ENCODE measurements at places on chromosomes 12 and 14. TPM values are rescaled to one million over a fixed set of nuclear protein-coding genes. Genes with fewer than 3 reads are reported as not detected.

HPD gene
- 0.12 TPM for total RNA-seq

TPH2 gene
- total RNA-seq: not detected

CPNE6 gene
- not detected for total RNA-seq

FAM181A gene
- total RNA-seq: not detected

RNASE7 gene
- total RNA-seq: not detected

GRCh38 chr14:75769047-75769685, 108.1 kb downstream of the TTLL5 start:
- no peak for DNase-seq

GRCh38 chr14:93212432-93212831, 5.4 kb downstream of the UBR7 start:
- no peak for DNase-seq

- no peak for DNase-seq
These were observed 478.9 kb downstream of the BCAT1 start for GRCh38 chr12:24470050-24470449.

DNA sequence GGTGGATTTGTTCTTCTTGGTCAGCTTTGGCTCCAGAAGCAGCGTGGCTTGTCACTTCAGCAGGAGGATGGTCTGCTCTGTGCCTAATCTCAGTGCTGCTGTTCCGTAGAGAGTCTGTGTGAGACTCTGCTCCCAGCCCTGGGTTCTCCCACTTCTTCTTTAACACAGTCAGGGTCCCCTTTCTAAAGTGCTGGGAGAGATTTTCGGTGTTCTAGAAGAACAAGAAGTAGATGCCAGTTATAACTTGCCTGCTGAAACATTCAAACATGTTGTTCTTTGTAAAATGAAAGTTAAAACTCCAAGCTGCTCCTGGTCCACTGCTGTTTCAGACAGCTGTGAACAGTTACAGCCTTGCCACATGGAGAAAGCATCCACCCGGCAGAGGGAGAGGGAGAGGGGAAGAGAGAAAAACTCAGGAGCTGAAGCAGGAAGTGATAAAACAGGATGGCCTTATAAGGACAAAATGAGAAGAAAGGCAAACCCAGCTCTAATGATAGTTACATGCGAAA, 55.2 kb upstream of the CERS5 start:
- peak; percentile 89 for DNase-seq

DNA sequence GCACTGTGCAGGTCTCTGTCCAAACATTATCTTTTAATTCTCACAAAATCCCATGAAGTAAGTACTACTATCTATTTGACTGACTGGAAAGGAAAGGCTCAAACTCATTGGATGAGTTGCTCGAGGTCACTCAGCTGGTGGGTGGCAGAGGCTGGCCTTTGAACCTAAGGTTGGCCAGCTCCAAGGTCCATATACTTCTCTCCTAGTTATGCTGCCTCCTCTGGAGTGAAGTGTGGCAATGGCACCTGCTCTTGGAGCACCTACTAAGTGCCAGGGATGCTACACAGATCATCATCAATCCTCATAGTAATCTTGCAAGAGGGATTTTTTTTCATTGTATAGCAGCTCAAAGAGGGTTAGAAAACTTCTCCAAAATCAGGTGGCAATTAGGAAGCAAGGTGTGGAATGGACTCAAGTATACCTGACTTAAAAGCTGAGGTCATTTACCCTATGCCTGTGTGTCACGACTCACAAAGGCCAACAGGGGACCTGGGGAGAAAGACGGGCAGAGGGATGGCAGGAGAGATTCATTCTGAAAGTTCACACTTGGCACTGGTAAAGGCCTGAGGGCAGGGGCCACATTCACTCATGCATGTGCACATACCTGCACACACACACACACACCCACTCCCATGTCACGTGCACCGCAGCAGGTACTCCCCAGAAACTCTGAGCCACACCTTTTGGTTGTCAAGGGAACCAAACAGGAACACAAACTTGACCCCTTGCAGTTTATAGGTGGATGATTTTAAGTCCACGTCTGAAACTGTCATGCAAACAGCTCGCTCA, 146.4 kb downstream of the FOXN3 start:
- DNase-seq: no peak

GRCh38 chr14:79437951-79438350, 773.4 kb downstream of the DIO2 start:
- DNase-seq: no peak

- peak; percentile 79 for DNase-seq
These were observed at the start of gene LPAR5 for GRCh38 chr12:6635856-6636531. Gene LPAR5 (minus strand): TSS chr12:6635959. CDS start chr12:6621248, 14,711 bp downstream.

DNA sequence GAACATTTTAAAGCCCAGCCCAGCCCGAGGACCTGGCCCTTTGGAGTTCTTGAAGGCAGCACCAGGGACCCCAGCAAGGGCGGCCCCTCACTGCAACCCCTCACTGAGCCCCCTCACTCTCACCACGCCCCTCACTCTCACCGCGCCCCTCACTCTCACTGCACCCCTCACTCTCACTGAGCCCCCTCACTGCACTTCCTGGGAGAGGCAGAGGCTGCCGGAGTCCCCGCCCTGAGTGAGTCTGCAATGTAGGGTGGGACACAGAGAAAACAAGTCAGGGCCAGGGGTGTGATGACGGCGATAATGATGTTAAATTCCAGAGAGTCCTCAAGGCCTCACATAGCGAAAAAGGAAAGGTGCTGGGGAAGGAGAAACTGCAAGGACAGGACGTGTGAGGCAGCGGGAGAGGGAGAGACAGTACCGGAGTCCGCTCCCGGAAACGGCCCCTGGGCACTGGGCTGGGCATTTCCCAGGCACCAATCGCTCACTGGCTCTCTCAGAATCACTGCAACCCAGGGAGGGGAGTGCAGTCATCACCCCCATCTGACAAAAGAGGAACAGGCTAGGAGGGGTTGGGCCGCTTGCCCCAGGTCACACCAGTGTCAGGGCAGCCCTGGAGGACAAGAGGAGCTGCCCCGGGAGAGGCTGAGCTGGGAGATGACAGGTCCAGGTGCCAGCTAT, 24.9 kb downstream of the CCDC88C start:
- DNase-seq: no peak

GRCh38 chr14:74348735-74349463, 628 bp downstream of the VRTN start:
- no peak for DNase-seq

DNA sequence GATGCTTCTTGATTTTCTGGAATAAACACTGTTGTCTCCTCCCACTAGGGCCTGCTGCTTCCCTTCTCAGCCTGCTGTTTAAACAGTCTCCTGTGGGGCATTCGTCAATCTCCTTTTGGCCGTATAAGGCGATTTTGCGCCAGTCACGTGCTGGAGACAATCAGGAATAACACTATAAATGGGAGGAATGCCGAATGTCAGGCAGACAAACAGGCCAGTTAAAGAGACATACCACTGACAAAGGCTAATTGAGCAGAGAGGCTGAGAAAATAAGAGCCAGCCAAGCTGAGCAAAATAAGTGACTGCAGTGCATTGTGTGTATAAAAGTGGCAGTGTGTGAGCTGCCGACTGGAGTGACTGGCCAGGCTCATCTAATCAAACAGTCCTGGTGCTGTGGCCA, 23.3 kb downstream of the DMAC2L start:
- DNase-seq: no peak

DNA sequence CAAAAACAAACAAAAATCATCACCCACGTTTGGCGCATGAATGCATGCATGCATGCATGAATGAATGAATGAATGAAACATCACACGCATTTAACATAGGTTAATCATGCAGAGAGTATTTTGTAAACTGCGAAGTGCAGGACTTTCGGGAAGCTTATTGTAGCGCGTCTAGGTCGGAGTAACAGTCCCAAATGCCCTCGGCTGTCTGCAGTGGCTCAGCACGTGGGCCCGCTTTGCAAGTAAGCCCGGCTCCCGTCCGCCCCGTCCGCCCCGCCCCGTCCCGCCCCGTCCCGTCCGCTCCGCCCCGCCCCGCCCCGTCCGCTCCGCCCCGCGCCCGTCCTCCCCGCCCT, 263 bp upstream of the IFT81 start:
- no peak for DNase-seq

GRCh38 chr12:51534216-51535074, 56.6 kb upstream of the SCN8A start:
- no peak for DNase-seq

DNA sequence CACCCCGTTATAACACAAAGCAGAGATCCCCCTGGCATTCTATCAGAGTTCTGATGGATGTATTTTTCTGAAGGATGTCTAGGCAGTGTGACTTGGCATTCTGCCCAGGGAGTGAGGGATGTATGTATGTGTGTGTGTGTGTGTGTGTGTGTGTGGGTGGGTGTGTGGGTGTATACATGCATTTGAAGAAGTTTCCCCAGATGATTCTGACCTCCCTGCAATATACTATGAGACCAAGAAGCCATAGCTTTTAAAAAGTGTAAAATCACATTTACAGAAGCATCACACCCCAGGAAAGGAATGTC, 59.7 kb upstream of the NAP1L1 start:
- DNase-seq: no peak

GRCh38 chr12:131098178-131098981, 144.7 kb downstream of the ADGRD1 start:
- no peak for DNase-seq

DNA sequence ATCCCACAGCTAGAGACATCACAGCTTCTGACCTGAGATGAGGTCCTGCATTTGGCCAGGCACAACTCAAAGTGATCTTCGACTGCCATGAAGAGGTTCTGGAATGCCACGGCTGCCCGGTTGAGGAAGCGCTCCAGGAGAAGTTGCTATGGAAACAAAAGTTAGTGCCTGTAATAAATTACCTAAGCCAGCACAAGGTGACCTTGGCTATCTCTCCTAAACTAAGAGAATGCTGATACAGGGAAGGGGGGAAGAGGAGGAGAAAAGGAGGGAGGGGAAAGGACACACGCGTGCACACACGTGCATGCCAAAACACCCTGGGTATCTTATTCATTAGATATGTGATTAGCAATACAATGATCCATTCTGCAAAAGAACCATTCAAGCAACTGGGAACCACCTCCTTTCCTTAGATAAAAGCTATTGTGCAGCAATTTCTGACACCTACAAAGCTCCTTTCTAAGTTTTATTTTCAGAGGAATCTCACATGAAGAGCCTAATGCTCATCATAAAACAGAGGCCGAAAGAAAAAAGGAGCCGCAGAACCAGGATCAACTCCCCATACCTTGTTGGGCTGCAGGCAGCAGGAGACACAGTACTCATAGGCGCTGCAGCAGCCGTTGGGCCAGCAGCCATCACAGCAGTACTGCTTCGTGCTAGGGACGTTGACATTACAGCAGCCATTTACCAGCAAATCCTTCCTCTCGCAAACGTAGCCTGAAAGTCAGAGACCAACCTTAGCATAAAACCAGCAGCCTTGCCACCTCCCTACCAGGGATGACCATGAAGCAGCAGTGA, 17.9 kb downstream of the SPRING1 start:
- no peak for DNase-seq

GRCh38 chr12:6698352-6699046, 2.1 kb downstream of the PIANP start:
- no peak for DNase-seq

GRCh38 chr14:92956961-92957360, 34.0 kb downstream of the CHGA start:
- DNase-seq: no peak

DNA sequence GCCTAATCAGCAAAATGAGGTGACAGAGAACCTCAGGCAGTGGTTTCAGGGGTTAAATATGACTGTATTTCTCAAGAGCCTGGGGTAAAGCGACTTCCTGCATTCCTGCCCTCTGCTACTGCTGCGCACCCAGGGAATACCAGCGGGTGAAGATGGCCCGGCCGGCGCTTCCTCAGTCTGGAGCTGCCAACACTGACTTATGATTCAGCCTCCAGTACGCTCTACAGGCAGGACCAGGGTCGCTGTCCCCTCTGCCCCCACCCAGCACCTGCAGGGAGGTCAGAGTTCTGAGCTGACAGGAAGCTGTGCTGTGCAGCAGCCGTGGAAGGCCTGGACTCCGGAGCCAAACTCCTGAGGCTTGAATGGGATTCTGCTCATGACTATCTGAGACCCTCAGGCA, 127.9 kb downstream of the PIWIL1 start:
- no peak for DNase-seq

DNA sequence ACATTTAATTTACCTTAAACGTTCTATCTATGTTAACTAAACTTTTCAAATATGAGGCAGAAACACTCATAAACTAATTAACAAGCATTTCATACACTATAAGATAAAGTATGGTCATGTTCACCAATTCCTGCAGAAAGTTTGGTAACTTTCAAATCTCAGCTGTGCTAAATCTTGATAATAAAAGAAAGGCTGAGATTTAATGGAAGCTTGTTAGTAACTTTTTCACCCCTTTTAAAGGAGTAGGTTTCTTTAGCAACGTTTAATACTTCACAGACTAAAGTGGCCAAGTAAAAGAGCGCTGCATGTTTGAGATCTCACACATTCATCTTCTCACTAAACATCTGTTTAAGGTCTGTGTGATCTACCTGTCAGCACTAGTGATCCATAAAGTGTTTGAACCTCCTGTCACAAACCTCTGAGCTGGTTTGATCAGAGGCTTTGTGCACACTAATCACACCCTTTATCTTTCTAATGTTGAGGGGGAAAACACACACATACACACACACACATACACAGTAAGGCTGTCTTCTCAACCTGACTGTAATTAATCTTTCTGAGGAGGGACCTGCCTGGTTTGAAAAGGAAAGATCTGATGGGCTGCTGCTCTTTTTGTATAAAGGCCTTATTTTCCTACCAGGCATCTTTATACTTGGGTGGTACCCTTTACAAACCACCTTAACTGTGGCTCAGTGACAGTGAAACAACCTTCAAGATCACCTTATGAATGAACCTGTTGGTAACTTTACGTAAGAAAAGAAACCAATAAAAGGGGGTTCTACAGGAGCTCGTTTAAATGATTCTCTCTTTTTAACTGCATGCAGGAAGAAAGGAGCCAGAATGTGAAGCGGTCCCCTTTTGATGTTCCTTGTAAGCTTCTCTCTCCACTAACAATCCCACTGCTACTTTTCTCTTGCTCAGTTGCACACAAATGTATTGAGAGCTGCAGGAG, 244.2 kb downstream of the SOX5 start:
- no peak for DNase-seq

DNA sequence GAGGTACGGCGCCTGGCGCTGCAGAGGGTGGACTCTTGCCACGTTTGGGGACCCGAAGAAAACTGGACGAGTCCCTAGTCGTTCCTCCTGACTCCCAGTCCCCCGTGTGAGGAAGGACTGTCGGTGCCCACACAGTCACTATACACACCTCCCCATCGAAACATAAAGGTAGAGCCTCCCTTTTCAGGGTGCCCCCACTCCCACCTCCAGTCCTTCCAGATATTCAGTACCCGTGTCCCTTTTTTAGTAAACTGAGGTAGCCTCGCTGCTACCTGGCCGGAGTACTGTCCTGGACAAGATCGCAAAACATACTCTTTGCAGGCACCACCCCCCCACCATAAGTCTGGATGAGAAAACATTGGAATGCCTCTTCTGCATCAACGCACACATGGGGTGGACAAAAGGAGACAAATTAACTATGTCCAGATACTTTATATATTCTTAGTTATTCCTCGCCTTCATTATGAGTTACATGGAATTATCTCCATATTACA, 610 bp upstream of the KMT2D start:
- no peak for DNase-seq

DNA sequence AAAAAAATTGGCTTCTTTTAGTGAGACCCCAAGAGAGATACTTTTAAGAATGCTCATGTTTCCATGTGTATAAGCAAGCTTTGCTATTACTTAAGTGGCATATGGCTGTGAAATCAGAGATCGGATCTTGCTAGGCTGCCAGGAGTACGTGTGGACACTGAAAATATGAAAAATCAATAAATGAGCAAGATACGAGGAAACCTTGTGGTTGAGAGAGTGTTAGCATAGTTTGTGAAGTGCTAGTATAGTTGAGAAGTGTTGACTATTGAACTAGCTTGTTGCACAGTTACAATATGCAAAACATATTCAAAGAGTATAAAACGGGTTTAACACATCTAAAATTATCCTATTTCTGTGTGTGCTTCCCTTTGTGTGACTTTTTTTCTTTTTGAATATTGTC, 230.9 kb upstream of the NOVA1 start:
- DNase-seq: no peak
